Smooth muscle cell of trachea (primary cell): ENCODE measurements at places on chromosomes 7 and 10. TPM values are rescaled to one million over a fixed set of nuclear protein-coding genes. Genes with fewer than 3 reads are reported as not detected.

The RNF133 gene
- total RNA-seq, result 0.33 and 0.73 TPM in 2 replicates

The PDLIM1 gene
- 15.0 and 16.0 TPM in 2 replicates for total RNA-seq

The CLRN3 gene
- total RNA-seq, result not detected in 2 replicates

The LOXL4 gene
- 14.1 and 78.2 TPM in 2 replicates for total RNA-seq

The ARHGAP22 gene
- 60.2 and 70.8 TPM in 2 replicates for total RNA-seq

The PDE1C gene
- 0.29 and 0.50 TPM in 2 replicates for total RNA-seq

The OR2A12 gene
- not detected in 2 replicates for total RNA-seq

The C10orf71 gene
- total RNA-seq, result not detected in 2 replicates

The RNF32 gene
- total RNA-seq, result 4.1 and 7.7 TPM in 2 replicates

The CPA2 gene
- not detected in 2 replicates for total RNA-seq

The ARPC1B gene
- total RNA-seq, result 567 and 592 TPM in 2 replicates

The GHRHR gene
- total RNA-seq, result not detected in 2 replicates

The CNTNAP2 gene
- 0.15 TPM in 1 of 2 replicates, not detected in the other for total RNA-seq

The STK31 gene
- total RNA-seq, result 0.33 TPM in 1 of 2 replicates, not detected in the other

The GTPBP10 gene
- 15.5 and 26.8 TPM in 2 replicates for total RNA-seq

The SLC26A3 gene
- total RNA-seq, result not detected in 2 replicates

The OPN4 gene
- total RNA-seq, result not detected in 2 replicates

The VIPR2 gene
- total RNA-seq, result under 0.01 TPM in 1 of 2 replicates, not detected in the other

The MARVELD1 gene
- total RNA-seq, result 41.4 and 47.4 TPM in 2 replicates

The NEUROG3 gene
- total RNA-seq, result not detected in 2 replicates
